Muscle of leg (tissue), 16 donors: ENCODE measurements at places on chromosomes 1 and 21.

DNA sequence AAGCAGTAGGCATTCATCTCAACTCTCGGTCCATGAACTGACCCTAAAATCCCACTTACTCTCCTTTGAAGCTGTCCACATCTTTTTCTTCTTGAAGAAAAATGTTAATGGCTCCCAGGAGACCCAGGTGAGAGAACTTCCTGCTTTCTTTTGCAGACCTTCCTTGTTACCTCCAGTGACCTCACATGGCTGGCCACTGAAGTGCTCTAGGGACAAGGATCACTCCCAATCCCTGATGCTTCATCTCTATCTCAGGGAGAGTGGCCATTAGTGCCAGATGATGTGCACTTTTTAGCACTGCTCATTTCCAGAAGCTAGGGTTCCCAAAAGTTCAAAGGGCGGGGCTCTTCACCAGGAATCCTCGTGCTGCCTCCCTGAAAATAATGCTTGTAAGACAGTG, 16.2 kb downstream of the PLXNA2 start:
- no peak for DNase-seq

DNA sequence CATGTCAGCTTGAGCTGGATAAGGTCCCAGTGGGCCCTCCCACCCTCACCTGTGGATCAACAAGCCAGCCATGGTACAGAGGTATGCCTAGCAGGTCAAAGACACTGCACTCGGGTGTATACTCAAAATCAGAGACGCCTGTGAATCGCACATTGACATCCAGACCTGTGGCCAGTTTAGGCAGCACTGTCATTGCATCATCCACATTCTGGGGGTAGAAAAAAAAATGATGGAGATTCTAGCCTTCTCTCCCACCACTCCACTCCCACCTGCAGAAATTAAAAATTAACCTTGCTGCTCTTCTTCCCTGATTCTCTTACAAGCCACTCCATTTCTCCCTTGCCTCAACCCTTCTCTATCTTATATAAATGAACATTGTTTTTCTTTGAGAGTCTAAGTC, 6.3 kb downstream of the MINDY1 start:
- no peak for DNase-seq

- no peak for DNase-seq
Measured at GRCh38 chr1:3515774-3516480, 61.5 kb downstream of the ARHGEF16 start.

GRCh38 chr1:234311414-234311813, 61.8 kb upstream of the COA6 start:
- no peak for DNase-seq

GRCh38 chr1:50971748-50972305, 1.8 kb downstream of the CDKN2C start:
- no peak for DNase-seq

DNA sequence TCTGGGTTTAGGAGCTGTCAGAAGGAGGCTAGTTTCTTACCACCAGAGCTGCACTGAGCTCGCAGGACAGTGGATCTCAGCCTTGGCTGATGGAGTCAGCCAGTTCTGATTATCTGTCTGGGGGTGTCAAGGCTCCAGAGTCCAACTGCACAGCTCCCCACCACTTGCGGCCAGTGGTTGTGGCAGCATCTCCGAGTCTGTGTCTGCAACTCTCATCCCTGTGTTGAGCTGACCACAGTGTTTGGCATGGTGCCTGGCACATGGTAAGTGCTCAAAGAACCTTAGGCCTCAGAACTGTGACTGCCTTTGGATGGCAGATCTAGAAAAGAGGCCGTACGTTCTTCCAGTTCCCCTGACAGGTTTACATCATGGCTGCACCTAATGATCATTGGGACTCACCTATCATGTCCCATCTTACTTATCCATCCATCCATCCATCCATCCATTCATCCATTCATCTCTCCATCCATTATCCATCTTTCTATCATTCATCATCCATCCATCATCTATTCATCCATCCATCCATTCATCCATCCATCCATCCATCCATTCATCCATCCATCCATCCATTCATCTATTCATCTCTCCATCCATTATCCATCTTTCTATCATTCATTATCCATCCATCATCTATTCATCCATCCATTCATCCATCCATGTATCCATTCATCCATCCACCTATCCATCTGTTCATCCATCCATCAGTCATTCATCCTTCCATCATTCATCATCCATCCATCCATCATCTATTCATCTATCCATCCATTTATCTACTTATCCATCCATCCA, 114.5 kb downstream of the CRYAA start:
- no peak for DNase-seq

GRCh38 chr1:224922404-224923164, 6.9 kb upstream of the DNAH14 start:
- DNase-seq, result peak; percentile 36

- DNase-seq, result peak; percentile 76
Measured at GRCh38 chr1:109883248-109883955, 27.2 kb upstream of the CSF1 start.

- no peak for DNase-seq
Measured at GRCh38 chr1:110645211-110645610, 29.5 kb downstream of the KCNA3 start.

GRCh38 chr1:20194224-20194623, 7.9 kb upstream of the PLA2G2C start:
- no peak for DNase-seq

DNA sequence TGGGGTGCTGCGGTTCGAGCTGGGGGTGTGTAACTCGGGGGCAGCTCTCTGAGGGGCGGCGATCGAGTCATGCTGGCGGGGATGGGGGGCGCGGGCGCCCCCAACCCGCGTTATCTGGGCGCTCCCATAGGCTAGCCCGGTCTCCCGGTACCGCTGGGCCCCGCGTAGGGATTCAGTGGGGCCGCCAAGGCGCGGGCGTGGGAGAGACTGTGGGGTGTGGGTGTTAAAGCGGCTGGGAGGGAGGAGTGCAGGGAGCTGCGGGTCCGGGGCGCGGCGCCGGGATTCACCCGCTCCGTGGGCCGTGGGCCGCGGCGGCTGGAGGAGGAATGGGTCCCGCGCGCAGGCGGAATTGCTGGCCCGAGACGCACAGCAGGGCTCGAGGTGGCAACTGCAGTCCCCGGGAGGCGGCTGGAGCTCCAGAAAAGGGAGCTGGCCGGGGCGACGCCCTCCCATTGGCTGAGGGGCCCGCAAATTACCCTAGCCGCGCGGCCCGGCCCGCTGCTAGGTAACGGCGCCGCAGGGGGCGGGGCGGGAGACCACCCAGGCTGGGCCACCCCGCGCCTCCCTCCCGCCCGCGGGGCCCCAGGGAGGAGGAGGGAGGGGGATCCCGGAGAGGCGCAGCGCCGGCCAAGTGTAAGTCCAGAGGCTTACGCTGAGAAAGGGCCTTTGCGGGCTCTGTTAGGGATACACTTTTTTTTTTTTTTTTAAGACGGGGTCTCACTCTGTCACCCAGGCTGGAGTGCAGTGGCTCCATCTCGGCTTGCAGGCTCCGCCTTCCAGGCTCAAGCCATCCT, at the start of gene PTCH2:
Gene PTCH2, minus strand, starts transcription at position 392 of the 794 bp plus-strand sequence. Its CDS starts 321 bp downstream, at position 71.
- DNase-seq, result peak; percentile 90

DNA sequence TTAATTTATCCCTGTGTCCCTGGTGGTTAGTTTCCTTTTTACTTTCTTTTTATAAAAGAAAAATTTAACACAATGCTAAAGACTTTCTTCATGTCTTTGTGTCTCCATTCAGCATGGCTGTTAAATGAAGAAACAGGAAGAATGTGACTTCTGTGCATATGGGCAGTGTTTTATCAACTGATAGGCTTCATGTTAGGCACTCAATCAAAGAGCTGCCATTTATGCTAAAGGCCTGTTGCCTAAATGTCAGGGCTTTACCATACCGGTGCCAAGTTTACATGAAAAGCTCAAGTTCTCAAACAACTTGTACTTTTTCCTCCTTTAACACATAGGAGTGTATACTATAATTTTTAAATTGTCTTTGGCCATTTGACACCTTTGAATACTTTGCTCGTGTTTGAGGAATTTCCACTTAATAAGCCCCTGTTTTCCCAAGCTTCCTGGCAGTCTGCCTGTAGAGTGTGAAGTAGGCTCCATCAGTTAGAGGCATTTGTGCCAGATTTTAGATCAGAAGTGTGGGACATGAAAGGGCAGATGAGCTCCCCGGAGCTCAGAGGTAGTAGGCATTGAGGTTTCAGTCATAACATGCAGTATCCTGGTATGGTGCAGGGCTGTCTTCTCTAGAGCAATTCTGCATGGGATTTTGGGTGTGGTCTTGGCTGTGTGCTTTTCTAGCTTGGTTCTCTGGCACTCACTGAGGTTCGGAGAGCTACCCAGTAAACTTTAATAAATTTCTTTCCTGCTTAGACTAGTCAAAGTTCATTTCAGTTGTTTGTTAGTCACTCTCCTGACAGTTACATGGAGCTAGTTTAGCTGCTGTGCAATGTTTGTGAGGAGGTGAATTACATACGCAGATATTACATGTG, 119.0 kb downstream of the LEPR start:
- DNase-seq, result no peak

DNA sequence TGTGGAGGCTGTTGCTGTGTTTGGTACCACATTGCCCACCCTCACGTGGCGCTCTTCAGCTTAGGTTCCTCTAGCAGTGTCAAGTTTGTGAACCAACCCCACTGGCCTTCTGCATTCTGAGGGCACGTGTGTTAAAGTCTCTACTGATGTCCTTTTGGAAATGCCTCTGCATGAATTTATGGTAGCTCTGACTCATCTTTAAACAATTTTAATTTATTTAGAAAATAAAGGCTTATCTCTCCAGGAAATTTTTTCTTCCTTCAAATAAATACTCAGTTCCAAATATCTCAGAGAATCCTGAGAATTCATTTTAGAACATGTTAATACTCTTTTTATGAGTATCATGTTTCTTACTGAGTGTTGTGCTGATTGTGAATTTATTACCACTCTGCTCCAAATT, 5.5 kb downstream of the CD1D start:
- no peak for DNase-seq

DNA sequence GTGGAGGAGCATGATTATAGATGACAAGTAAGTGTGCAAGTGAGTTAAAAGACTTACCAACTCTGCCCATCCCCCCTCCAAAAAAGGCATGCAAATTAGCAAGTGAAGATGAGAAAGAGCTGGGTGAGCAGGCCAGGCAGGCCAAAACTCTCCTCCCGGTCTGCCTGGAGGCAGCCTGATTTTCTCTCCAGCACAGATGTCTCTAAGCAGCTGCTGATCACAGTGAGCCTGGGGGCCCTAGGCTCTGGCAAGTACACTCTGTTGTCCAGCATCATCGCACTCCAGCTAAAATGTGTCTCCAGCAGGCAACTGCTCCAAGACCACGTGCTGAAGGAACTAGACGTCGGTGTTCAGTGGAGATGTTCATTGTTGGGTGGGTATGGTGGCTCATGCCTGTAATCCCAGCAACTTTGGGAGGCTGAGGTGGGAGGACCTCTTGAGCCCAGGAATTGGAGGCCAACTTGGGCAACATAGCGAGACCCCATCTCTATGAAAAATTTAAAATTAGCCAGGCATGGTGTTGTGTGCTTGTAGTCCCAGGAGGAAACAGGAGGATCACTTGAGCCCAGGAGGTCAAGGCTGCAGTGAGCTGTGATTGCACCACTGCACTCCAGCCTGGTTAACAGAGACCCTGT, 56.7 kb upstream of the PUM1 start:
- peak; percentile 71 for DNase-seq

- DNase-seq, result no peak
Measured at GRCh38 chr1:166703726-166704462, 135.4 kb upstream of the POGK start.

GRCh38 chr21:42320791-42321190, 5.6 kb upstream of the TFF3 start:
- no peak for DNase-seq

DNA sequence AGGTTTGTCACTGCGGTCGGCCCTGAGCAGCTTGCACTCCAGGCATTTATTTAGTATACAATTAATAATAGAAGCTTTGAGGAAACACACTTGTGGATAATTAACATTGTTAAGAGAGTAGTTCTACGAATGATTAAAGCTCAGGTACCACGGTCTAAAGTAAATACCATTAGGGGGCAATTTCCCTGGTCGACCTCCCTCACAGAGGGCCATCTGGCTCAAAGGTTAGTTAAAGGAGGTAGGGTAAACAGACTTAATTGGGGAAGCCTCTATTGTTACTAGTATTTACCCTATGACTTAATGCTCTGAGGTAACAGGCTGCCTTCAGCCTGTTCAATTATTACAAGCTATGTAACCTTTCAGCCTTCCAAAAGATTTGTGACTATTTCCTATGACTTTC, 122.3 kb upstream of the SLC44A3 start:
- DNase-seq, result no peak

GRCh38 chr1:208218237-208219097, 25.7 kb downstream of the PLXNA2 start:
- no peak for DNase-seq

GRCh38 chr1:192067360-192067759, 90.9 kb upstream of the RGS18 start:
- DNase-seq, result no peak

- no peak for DNase-seq
Measured at GRCh38 chr1:211734791-211735190, 59.4 kb upstream of the NEK2 start.

DNA sequence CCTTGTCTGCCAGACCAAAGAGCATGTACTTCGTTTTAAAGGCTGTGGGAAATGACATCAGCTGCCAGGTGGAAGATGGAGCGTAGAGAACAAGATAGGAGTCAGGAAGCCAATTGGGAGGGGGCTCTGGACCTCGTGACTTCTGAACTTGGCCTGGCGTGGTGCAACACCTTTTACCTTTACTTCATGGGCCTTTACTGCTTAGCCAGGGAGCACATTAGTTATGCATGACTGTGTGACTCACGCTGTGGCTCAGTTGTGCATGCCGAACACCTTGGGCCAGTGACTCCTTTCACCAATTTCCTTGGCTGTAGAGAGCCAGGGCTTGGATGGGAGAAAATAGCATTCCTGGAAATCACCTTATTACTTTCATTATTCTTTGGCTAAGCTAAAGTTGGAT, 7.2 kb downstream of the XCL1 start:
- no peak for DNase-seq

GRCh38 chr1:92585831-92586230, 99.1 kb upstream of the GFI1 start:
- no peak for DNase-seq

GRCh38 chr1:204509186-204509635, 7.0 kb upstream of the MDM4 start:
- DNase-seq, result no peak

- no peak for DNase-seq
Measured at GRCh38 chr1:37954316-37954971, 7.6 kb upstream of the INPP5B start.

GRCh38 chr1:48978413-48978812, 201.7 kb upstream of the BEND5 start:
- peak; percentile 11 for DNase-seq

DNA sequence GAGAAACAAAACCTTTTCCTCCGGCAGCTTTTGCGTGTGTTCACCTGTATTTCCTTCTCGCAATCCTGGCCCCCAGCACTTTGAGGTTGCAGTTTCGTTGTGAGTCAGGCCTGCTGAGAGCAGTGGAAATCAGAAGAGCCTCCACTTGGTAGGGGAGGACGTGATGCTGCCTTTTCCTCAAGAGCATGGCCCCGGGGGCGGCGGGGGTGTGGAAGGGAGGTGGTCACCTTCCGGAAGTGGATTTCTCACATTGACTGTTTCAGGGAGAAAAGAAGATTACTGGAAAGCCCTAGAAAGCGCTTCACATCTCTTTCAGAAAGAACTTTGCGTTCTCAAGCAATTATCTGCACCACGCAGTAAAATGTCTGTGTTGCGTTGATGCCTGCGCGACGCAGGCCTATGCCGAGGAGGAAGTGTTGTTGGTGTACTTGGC, 12.2 kb upstream of the IL10 start:
- no peak for DNase-seq

GRCh38 chr1:201011616-201012015, 11.9 kb downstream of the KIF21B start:
- DNase-seq, result no peak
